ENCODE measurements at places on chromosomes 11 and 22.

DNA sequence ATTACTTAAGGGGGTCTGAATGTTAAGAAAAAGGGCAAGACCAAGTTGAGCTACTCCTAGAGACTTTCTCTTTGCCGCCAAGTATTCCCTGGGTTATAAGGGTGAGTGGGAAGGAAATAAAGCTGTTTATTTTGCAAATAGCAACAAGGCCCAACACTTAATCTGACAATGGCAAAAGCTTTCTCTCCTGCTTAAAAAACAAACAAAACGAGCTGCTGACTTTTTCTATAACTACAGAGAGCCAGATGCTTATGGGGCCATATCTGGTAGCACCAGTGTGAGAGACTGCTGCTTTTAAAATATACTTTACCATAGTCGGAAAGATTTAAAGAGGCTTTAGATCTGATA, 2.3 kb upstream of the KDM2A start:
- no peak for DNase-seq

GRCh38 chr22:36055376-36056295, 27.0 kb upstream of the RBFOX2 start:
- DNase-seq, result no peak

DNA sequence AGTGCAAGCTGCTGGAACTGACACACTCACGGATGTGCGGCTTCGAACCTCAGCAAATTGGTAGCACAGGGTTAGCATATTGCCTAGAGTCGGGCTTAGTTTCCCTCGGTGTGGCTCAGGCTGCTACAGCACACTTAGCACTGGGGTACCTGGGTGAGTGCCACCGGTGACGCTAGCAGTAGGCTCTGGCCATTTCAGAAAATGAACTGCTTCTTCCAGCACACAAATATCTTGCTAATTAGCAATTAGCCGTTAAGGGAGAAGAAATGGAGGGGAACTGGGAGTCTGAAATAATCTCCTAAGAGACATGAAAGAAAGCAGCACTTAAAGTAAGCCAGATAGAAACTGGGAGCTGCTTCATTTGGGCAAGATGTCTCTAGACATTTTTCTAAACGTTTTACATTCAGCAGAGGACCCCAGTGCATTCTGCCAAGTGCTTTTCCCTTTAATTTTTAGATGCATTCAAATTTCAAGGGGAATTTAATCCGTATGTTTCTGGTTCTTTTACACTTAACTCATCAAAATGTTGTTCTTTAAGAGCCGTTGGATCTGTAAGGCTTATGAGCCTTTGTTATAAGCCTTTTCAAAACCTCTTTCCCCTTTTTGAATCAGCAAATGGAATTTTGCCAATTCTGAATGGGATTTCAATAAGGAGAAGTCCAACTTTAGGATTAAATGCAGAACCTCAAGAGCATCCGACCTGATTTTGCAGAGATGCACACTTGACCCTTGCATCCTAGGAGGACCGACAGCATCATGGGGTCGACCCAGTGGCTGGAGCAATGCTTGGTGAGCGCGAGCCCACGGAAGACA, 708.1 kb downstream of the NTM start:
- DNase-seq, result no peak

GRCh38 chr11:60566776-60567175, 51.6 kb downstream of the MS4A13 start:
- no peak for DNase-seq

- DNase-seq, result no peak
Measured at GRCh38 chr11:43959321-43959995, 17.0 kb downstream of the C11orf96 start.

DNA sequence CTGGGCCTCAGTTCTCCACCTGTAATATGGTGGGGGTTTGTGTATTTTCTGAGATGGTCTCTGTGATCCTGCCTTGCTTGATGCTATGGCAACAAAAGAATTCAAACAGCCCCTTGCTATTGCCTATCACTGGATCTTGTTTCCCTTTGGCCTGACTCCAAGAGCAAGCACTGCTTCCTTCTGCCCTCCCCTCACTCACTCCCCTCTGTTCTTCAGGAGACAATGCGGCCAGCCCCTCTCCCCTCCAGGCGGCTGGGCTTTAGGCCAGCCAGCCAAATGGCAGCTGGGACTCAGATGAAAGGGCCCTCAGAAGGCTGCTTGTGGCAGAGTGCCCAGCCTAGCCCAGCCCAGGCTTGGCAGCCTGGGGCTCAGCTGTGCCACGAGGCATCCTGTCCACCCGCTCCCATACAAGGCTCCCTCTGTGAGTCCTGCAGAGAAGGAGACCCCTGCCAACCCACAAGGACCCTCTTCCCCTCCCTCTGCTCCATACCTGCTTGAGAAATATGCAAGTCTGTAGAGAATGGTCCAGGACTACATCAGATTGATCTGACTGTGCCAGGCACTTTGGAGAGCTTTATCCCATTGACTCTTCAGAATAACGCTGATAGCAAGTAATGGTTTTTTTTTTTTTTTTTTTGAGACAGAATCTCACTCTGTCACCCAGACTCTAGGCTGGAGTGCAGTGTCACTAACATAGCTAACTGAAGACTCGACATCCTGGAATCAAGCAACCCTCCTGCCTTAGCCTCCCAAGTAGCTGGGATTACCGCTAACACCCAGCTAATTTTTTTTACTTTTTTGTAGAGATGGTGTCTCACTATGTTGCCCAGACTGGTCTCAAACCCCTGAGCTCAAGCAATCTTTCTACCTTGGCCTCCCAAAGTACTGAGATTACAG, 7.6 kb upstream of the KCTD14 start:
- no peak for DNase-seq

DNA sequence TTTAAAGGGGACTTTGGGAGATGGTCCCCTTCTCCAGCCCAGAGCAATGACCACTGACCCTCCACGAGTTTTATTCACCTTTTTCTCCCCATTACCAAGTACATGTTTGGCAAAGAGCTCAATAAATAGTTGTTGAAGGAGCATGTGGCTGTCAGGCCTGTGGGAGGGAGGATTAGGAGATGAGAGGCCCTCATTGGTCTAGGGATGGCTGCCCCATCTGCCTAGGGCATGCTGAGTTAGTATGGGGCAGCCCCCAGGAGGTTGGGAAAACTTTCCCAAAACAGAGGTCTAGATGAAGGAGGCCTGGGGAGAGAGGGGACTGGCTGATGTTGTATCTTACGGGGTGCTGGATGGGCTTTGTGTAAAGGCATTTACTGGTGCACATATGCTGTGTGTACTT, 10.6 kb downstream of the MAFF start:
- DNase-seq, result no peak

DNA sequence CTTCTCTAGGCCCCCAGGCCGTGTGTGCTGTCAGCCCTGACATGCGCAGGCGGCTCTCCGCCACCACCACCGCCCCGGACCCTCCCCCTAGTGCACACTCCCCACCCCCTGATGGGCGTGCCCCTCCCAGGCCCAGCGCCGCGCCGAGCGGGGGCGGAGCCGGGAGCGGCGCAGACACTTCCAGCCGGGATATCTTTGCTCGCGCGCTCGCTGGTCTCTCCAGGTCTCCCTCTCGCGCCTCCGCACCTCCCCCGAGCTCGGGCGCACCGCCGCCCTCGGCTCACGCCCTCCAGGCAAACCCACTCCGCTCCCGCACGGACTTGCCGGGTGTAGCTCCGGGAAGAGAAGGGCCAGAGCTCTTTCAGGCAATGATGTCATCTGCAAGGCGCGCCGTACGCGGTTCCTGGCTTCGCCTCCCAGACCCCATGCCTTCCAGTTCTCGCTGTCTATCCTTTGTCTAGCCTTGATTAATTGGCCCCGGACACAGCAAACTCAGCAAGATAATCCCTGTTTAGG, at the start of gene SCN3B:
Gene SCN3B, minus strand, starts transcription at position 59 of the 516 bp plus-strand sequence. CDS start 823 bp downstream, outside the sequence.
- DNase-seq, result peak; percentile 29

DNA sequence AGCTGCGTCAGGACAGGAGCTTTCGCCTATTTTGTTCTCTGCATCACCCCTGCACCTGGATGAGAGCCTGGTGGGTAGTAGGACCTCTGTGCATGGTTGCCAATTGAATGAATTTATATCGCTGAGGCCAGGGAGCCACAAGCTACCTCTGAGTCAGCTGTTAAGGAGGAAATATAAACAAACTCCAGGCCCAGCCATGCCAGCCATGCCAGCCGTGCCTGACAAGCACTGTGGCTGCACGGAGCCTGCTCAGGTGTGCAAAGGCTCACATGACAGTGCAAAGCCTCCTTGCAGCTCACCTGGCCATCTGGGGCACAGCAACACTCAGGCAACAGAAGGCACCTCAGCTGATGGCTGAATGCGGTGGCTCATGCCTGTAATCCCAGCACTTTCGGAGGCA, 33.7 kb upstream of the LINC01488 start:
- DNase-seq, result no peak

Data from stimulated activated CD8-positive, alpha-beta memory T cell treated with anti-CD3 and anti-CD28 coated beads, Interleukin-4, amount 100 ng/mL, for 48 hours (primary cell).